ENCODE measurements at places on chromosomes 2 and 18.

GRCh38 chr2:47819834-47820233 lies 36.9 kb downstream of the MSH6 start:
- no peak for DNase-seq

DNA sequence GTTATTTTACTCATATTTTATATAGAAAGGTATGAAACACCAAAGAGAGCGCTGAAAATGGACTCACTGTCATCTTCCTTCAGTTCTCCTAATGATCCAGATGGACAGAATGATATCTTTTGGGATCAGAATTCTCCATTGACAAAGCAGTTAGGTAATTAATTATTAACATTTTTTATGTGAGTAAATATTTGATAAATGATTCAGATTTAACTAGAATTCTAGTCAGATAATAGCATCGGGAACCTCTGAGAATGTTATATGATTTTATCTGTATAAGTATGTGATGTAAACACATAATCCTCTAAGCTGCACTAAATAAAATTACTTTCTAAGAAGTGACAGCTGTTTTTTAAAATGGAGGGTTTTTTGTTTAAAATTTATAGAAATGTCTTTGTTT lies 2.0 kb downstream of the ETAA1 start:
- no peak for DNase-seq

DNA sequence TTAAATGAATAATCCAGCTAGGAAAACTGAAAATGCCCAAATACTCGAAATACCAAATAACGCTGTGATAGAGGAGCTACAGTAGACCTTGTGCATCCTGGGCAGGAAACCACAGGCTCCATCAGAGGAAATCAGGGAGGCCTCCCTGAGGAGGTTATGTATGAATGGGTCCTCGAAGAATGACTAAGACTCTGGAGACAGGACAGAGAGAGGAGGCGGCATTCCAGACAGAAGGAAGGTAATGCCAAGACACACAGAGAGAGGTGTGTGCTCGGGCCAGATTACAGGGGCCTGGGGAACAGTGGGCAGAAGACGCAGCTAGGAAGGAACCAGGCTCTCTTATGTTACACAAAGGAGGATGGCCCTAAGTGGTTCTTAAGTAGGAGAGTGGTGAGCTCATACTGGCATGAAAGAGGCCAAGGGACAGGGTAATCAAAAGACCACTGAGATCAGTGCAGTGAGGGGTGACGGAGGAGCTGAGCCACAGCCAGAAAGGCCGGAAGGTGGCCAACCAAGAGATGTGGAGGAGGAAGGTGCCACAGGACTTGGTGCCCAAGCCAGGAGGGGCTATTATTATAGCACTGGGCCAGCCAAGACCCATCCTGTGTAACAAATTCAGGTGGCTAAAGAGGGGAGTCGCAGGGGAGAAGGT lies 9.9 kb downstream of the ST3GAL5 start:
- no peak for DNase-seq

- DNase-seq, result no peak
Observed at GRCh38 chr2:178395941-178396570, 54.9 kb downstream of the PRKRA start.
